Fibroblast of skin of back (primary cell): ENCODE measurements at places on chromosomes 6 and 20.
A peak's percentile ranks its signal among the peaks of the same experiment; 100 is the strongest.

DNA sequence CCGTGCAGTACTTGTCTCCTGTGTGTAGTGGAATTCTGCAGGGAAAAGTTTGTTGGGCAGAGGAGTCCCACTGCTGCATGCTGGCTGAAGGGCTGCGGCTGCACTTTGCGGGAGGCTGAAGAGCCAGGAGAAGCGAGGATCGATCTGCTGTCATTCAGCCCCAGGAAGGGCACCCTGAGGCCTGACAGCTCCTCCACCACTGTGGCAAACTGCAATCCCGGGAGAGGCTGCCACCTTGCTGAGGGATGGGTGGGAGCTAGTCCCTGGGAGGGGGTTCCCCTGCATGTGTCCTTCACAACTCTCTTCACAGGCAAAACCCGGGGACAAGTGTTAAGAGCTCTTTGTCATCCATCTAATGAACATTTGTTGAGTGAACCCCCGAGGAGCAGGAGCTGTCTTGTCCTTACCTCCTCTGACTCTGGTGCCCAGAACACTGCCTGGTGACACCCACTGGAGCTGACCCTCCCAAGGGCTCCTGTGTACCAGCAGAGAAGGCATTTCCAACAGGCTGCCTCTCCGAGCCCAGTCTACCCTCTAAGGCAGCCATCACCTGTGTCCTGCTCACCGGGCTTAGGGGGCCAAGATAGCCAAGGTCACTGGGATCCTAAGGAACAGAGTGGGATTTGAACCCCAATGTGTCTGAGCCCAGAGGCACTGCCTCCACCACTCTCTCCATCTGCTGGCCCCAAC, 17.7 kb downstream of the PCK1 start:
- DNase-seq = no peak

GRCh38 chr6:138307816-138308730, 69.6 kb upstream of the SMIM28 start:
- DNase-seq = no peak

GRCh38 chr6:139525415-139525814, 151.0 kb upstream of the CITED2 start:
- DNase-seq = no peak

GRCh38 chr6:42354702-42355101, 97.0 kb downstream of the TRERF1 start:
- peak; percentile 69 for DNase-seq

DNA sequence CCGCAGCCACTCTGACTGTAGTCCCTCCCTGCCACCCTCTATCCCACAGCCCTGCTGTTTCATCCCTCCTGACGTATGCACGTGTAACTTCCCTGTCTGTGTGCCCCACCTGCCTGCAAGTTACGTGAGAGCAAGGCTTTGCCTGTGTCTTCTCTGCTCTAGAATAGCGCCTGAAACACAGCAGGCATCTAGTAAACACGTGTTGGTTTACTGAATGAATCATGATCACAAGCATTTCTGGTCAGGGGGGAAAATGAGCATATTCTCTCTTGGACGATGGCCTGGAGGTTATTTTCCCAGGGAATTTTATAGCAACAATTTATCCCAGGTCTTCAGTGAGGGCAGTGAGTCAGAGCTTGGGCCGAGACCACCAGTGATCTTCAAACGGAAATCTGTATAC, 38.3 kb downstream of the PSMG4 start:
- no peak for DNase-seq
